Stimulated activated naive CD8-positive, alpha-beta T cell treated with anti-CD3 and anti-CD28 coated beads, Interleukin-15, Interleukin-2, amounts not matched to agents 100 U/mL and 50 U/mL, for 24 hours (primary cell): ENCODE measurements at places on chromosomes 7 and 10.

DNA sequence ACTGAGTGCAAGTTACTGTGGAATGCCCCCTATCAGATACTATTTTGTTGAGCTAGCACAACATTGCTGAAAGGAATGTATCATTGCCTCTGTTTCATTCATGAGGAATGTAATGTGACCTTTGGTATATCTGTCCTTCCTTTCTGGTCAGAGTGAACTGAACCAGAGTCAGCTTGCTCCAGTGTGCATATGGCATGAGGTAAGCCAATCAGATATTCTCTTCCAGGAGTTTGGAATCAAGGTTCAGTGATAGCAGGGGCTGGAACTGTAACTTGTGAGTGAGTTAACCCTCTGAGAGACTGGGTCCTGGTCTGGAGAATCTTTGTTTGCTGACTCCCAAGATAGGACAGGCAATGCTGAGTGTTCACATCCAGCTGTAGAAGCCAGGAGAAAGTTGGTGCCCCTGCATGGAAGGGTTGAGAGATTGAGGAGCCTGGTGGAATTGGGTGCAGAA lies 45.3 kb upstream of the OSBPL3 start:
- no peak for DNase-seq

GRCh38 chr7:151856516-151856915 lies 20.4 kb downstream of the PRKAG2 start:
- no peak for DNase-seq

GRCh38 chr10:28542728-28543127 lies 9.8 kb downstream of the WAC start:
- DNase-seq: no peak

DNA sequence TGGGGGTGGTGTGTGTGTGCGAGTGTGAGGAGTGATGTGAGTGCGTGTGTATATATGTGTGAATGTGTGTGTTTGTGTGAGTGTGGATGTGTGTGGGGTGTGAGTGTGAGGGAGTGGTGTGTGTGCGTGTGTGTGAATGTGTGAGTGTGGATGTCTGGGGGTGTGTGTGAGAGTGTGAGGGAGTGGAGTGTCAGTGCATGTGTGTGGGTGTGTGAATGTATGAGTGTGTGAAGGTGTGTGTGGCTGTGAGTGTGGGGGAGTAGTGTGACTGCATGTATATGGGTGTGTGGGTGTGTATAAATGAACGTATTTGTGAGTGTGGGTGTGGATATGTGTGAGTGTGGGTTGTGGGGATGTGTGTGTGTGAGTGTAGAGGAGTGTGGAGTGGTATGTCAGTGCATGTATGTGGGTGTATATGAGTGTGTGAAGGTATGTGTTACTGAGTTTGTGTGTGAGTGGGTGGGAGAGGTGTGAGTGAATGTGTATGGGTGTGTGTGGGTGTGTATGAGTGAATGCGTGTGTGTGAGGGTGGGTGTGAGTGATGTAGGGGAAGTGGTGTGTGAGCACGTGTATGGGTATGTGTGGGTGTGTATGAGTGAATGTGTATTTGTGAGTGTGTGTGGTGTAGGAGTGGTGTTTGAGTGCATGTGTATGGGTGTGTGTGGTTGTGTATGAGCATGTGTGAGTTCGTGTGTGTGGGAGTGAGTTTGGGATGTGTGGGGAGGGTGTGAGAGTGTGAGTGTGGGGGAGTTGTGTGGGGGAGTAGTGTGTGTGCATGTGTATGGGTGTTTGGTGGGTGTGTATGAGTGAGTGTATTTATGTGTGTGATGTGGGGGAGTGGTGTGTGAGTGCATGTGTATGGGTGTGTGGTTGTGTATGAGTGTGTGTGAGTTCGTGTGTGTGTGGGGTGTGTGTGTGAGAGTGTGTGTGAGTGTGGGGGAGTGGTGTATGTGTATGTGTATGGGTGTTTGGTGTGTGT lies 28.5 kb upstream of the NUB1 start:
- DNase-seq: no peak

- DNase-seq: no peak
These were observed 46.1 kb upstream of the RAB18 start for GRCh38 chr10:27457966-27458365.

DNA sequence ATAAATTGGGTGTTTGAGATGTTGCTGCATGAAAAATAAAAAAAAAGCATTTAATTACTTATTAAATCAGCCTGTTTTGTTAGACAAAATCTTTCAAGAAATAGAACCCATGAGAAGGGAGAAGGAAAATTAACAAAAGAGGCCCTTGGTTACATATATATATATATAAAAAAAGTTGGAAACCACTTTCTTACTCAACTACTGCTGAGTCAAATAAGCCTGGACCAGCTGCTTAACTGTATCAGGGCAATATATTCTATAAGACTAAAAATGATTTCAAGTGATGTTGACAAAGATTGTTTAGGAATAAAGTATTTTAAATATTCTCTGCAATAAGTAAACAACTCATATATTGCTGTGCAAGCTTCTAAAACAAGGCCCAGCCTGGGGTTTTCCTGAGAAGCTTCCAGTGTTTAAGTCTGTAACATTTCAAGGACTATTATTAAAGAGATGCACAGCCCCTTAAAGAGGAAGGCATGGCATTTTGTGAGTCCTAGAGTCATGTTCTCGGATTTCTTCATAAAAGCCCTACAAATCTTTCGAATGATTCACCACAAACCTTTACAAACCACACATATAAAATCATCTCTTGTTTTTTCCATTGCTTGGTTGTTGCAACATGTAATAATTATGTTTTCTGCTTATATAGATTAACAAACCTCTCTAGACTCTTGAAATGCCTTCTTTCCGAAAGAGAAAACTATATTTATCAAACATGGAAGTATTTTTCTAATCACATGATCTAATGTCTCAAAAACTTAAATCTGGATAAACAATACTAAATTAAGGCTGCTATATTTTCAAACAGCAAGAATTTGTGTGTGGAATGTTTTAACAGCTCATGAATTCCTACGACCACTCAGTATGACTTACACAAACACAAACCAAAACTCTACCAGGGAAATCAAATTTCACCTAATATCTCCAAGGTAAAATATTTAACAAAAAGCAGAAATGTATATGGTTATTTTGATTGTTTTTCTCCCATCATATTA lies 14.3 kb downstream of the JAZF1 start:
- DNase-seq: no peak

DNA sequence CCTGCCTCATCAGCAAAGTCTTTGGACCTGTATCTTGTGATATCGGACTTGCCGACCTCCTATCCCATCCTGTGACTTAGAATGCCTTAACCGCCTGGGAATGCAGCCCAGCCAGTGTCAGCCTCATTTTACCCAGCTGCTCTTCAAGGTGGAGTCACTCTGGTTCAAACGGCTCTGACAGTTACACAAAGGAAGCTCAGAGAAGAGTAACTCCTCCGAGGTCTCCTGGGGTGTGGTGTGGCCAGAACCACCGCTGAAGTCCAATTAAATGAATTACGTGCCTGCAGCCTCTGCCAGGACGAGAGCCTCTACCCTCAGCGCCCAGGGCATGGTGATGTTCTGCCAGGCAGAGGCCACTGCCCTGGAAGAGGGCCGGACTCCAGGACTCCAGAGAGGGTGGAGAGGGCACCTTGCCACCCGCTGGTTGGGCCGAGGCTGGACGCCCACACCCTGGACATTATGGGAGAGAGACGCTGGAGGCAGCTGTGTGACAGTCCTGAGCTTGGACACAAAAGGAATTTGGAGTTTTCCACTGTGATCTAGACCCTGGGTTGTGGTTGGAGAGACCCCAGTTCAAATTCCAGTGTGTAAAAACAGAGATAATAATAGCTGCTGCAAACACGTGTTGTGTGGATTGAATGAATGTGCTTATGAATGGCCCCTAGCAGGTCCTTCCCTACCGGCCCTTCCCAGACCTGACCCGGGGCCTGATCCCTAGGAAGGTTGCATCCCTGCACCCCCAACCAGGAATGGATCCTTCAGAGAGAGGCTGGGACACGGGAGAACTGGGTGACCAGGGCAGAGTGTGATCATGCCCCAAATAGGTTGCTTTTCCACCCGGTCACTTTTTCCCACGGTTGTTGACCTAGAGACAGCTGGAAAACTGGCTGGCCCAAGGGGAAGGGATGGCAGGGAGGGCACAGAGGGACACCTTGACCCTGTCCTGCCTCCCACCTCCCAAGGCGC lies 37.8 kb upstream of the FZD9 start:
- no peak for DNase-seq

- DNase-seq: no peak
These were observed 11.1 kb upstream of the SDK1 start for GRCh38 chr7:3289996-3290395.

DNA sequence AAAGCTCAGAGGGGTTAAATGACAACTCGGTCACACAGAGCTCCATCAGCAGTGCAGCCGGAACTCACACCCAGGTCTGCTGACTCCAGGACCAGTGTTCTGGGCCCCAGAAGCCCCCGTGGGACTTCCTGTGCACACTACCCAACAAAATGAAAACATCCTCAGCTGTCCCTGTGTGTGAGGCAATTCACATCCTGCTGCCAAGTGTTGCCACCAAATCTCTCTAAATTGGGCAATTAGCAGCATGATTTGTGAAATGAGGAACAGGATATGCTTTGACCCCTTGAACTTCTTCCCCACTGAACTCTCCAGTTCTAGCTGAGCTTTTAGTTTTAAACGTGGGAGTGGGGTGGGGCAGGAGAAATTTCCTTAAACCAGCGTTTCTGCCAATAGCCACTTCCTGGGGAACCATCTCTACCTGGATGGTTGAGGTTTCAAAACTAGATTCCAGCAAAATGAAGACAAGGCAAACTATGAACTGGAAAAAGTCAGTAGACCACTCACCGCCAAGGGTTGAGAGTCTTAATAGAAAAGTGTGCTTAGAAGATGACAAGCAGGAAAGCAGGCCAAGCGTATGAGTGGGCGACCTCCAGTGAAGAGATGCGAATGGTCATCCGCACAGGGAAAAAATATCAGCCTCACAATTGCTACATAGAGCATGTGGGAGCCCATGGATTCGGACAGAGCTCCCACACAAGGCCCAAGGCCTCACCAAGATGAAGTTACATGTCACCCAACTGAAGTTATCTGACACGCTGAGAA lies 51.9 kb upstream of the CHST15 start:
- DNase-seq: no peak
